ENCODE measurements at places on chromosomes 6 and 20.

DNA sequence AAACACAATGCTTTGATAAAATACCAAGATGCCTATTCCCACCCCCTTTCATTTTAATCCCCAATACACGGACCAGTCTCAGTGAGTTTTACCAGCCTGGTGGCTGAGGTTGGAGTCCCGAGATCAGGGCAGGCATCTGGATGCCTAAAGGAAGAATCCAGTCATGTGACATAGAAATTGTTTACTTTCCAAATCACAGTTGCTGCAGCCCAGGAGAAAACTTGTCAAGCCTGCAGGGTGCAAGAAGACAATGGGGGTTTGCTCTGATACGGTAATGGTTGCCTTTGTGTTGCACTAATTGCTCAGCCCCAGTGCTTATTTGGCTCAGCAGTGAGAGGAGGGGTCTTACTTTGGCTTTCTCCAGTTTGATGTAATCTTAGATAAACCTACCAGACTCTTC, 308.5 kb upstream of the POU3F2 start:
- DNase-seq = no peak

GRCh38 chr6:125656287-125656870, 93.1 kb upstream of the HEY2 start:
- no peak for DNase-seq

- DNase-seq = no peak
Measured at GRCh38 chr6:88367248-88367647, 201.1 kb upstream of the CNR1 start.

GRCh38 chr20:35431621-35432429, 6.2 kb downstream of the GDF5 start:
- DNase-seq = no peak

- DNase-seq = no peak
Measured at GRCh38 chr20:36672991-36673390, 27.0 kb upstream of the SLA2 start.

DNA sequence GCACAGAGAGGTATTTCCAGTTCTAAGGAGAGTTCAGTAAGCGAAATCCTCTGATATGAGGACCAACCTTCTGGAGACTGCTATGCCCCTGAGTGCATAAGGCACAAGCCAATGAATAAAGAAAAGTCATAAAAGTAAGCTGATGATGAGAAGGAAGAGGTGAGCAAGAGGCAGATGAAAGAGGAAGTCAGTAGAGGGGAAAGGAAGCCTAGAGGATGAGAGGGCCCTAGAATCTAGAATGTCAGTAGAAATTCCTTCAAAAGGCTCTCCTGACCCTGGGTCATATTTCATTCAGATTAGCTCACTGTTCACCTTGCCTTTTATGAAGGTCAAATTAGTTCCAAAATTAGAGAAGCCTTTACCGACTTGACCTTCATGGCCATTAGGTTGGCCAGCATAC, 209.2 kb downstream of the CD83 start:
- DNase-seq = no peak
